ENCODE measurements at places on chromosomes 1 and 21. TPM values are rescaled to one million over a fixed set of nuclear protein-coding genes. Genes with fewer than 3 reads are reported as not detected.

Gene CDA
- 1.2 TPM for polyA plus RNA-seq

Gene SERPINC1
- 0.33 TPM for polyA plus RNA-seq

DNA sequence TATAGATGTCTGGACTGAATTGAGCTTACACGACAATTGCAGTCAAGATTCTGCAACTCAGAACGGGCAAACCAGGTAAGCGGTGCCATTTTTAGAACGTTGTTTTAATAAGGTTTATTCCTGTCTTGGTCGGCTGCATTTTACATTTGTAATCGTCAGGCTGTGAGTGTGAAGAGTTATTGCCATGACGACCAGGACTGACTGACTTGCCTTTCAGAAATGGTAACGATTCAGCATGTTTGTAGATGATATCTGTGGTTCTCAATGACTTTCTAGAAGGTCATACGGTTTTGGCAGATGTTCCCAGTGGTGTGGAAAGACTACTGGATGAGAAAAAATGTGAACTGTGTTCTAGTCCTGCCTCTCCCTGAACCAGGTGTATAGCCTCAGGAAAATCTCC is 271.3 kb upstream of the B3GALT2 start:
- DNase-seq = peak; percentile 8

DNA sequence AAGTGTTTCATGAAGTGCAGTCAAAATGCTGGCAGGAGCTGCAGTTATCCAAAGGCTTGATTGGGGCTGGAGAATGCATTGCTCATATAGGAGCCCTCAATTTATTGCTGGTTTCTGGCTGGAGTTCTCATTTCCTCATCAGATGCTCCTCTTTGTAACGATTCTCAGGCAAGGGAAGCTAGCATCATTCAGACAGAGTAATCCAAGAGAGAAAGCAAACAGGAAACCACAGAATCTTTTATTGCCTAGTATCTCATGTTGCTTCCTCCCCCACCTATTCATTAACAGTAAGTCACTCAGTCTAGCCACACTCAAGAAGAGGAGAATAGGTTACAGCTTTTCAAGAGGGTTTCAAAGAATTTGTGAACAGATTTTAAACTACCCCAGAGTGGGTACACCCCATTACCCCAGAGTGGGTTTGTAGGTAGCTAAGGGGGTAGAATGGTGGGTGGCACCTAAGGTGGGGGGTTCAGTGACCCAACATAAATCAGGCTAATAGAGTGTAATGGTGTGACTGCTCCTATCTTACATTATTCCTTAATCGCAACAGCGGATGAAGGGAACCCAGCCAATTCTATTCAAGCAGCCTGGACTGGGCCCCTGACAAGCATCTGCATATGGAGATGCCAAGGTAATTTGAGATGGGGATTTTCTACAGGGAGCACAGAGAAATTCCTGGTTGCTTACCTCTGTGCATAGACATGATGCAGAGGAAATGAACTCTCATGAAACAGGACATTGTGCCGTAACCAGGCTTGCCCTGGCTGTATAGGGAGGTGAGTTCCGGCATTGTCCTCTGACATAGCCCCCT is 67.1 kb downstream of the KCNJ15 start:
- no peak for DNase-seq

DNA sequence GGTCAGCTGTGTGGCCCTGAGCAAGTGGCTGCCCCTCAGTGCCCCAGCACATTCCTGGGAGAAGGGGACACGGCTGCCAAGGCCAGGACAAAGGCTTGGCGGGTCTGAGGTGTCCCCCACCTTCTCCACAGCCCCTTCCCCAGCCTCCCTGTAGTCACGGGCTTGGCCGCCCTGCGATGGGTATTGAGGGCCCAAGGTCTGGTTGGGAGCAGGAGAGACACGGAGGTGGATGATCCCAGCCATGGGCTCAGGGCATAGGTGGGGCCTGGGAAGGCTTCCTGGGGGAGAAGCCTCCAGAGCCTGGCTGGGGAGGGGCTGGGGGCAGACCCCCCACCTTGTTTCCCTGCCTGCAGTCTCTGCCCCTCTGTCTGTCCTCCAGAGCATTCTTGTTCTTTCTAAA is 27.0 kb downstream of the TTC39A start:
- DNase-seq = no peak
